ENCODE measurements at places on chromosomes 3 and 15.

- DNase-seq, result no peak
Observed at GRCh38 chr3:150765949-150766720, 3.2 kb upstream of the SIAH2 start.

DNA sequence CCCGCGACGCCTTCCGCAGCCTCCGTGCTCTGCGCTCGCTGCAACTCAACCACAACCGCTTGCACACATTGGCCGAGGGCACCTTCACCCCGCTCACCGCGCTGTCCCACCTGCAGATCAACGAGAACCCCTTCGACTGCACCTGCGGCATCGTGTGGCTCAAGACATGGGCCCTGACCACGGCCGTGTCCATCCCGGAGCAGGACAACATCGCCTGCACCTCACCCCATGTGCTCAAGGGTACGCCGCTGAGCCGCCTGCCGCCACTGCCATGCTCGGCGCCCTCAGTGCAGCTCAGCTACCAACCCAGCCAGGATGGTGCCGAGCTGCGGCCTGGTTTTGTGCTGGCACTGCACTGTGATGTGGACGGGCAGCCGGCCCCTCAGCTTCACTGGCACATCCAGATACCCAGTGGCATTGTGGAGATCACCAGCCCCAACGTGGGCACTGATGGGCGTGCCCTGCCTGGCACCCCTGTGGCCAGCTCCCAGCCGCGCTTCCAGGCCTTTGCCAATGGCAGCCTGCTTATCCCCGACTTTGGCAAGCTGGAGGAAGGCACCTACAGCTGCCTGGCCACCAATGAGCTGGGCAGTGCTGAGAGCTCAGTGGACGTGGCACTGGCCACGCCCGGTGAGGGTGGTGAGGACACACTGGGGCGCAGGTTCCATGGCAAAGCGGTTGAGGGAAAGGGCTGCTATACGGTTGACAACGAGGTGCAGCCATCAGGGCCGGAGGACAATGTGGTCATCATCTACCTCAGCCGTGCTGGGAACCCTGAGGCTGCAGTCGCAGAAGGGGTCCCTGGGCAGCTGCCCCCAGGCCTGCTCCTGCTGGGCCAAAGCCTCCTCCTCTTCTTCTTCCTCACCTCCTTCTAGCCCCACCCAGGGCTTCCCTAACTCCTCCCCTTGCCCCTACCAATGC is 2.0 kb downstream of the ISLR start:
- no peak for DNase-seq

- no peak for DNase-seq
Observed at GRCh38 chr15:58738046-58738707, 11.3 kb downstream of the ADAM10 start.

DNA sequence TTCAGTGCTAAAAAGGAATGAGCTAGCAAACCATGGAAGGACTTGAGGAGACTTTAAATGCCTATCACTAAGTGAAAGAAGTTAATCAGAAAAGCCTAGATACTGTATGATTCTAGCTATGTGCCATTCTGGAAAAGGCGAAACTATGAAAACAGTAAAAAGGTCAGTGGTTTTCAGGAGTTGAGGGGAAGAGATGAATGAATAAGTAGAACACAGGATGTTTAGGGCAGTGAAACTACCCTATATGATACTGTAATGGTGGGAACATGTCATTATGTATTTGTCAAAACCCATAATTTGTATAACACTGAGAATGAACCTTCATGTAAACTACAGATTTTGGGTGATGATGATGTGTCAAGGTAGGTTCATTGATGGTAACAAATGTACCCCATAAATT is 9.6 kb upstream of the CD276 start:
- DNase-seq, result no peak

DNA sequence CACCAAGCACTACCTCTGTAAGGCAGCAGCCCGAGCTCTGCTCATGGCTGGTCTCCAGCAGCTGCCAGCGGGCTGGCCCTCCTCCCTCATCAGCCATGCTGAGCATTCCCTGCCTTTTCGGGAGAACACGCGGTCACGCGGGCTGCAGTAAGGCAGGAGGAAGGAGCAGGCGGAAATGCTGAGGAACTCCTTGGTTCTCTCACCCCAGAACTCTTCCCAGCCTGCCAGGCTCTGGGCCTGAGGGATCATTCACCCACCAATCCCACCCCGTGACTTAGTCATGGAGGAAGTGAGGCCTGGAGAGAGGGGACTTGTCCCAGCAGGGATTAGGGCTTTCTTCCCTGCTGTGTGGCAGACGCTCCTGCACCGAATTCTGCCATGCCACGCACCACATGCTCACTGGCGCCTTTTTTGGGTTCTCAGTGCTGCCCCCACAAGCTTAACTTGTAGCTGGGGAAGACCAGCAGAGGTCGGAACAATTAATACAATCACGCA is 42.9 kb upstream of the RPL32 start:
- DNase-seq, result no peak

Data from pulmonary artery endothelial cell (primary cell).